ENCODE measurements at places on chromosomes 4 and X. TPM values are rescaled to one million over a fixed set of nuclear protein-coding genes. Genes with fewer than 3 reads are reported as not detected.

DNA sequence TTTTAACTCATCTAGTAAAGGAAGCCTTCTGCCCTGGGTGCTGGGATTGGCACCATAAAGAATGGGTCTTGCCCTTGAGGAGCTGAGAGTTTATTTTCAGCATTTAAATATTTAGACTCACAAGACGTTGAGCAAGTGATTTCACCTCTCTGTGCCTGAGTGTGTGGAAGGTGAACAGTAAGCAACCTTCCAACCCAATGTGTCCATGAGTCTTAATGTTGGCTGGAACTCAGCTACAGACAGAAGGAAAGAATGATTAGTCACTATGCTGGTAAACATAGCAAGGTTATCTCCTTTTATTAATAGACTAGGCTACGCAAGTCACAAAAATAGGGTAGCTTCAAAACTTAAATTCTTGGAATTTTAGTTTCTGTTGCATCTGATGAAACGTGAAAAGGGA is 277.4 kb upstream of the GATB start:
- H3K4me3 ChIP-seq = no peak overlapping the region
- H3K4me1 ChIP-seq = no peaks in the 10 kb centered on the region
- no peak for DNase-seq
- H3K27me3 ChIP-seq = no peaks in the 10 kb centered on the region
- no peaks in the 10 kb centered on the region for H3K36me3 ChIP-seq

DNA sequence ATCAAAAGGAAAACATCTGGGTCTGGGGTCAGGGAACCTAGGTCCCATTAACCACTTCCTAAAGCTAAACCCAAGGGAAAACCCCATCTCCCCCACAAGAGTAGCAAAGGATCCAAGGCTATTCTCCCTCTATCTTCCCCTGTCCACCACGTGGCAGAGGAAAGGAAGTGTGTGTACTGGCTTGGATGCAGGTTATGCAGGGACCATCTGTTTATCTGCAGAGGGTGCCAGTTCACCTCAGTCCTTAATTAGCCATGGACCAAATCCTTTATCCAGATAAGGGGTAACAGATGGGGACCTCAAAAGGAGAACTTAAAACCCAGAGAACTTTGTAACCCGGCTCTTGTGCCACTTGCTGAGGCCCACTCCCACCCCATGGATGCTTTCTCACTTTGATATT is 135.3 kb downstream of the ZNF518B start:
- H3K27me3 ChIP-seq = no peaks in the 10 kb centered on the region
- H3K4me3 ChIP-seq = no peak overlapping the region

Gene FAM184B
- total RNA-seq = 0.76 TPM

DNA sequence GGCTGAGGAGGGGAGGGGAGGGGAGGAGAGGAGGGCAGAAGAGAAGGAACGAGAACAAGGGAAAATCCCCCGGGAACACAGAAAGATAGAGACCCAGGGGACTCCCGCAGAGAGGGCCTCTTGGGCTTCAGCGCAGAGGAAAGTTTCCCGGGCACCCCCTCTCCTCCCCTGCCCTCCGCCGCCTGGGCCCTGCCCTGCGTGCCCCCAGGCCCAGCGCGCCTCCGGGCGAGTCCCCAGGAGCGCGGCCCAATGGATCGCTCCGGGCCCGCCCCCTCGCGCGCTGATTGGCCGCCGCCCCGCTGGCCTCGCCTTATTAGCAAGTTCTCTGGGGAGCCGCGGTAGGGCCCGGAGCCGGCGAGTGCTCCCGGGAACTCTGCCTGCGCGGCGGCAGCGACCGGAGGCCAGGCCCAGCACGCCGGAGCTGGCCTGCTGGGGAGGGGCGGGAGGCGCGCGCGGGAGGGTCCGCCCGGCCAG is at the start of gene MSX1:
TSS of gene MSX1 (plus strand) at position 341 of the 474 bp plus-strand sequence. CDS start 235 bp downstream, outside the sequence.
- peaks cover 22% of the 10 kb centered on the region for H3K4me1 ChIP-seq
- H3K27me3 ChIP-seq = peaks cover 75% of the 10 kb centered on the region
- peak within 1 kb of the TSS; percentile 23 for H3K27ac ChIP-seq
- no peaks in the 10 kb centered on the region for H3K36me3 ChIP-seq
- H3K4me3 ChIP-seq = peak within 1 kb of the TSS; percentile 75

Gene SHOX
- not detected for total RNA-seq

DNA sequence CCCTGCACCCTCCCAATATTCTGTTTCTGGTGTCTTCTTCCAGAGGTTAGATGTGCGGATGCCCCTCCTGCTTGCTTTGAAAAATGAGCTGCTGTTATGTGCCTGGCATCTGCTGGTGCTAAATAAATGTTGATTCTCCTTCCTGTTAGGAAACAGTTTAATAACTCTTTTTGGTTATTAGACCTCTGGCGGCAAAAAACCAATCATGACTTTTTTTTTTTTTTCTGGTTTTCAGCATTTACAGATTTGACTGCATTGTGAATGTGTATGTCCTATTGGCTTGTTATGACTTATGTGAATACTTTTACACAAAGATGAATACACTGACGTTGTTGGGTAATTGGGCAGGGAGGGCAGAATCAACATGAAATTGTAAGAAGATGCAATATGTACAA is 13.6 kb upstream of the TMEM156 start:
- peaks cover 17% of the 10 kb centered on the region for H3K4me1 ChIP-seq
- H3K27ac ChIP-seq = peak overlapping the region; percentile 92
- DNase-seq = no peak
- no peaks in the 10 kb centered on the region for H3K27me3 ChIP-seq

Gene ETDB
- total RNA-seq = not detected

DNA sequence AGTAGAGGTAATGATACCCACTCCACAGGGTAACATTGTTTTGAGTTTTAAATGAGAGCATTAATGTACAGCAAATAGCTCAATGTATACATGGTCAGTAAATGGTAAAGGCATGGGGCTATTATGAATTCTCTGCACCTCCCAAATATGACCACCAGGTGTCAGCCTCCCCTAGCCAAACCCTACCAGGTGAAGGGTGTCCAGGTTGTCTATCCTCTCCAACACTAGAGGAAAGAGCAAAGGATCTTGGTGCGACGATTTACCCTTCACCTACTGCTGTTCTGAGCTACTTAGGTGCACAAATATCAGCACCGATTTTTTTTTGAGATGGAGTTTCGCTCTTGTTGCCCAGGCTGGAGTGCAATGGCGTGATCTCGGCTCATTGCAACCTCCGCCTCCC is 26.5 kb upstream of the XIAP start:
- H3K4me1 ChIP-seq = no peaks in the 10 kb centered on the region
- no peak overlapping the region for H3K4me3 ChIP-seq
- H3K36me3 ChIP-seq = no peaks in the 10 kb centered on the region
- no peak overlapping the region for H3K27ac ChIP-seq

All from esophagus squamous epithelium (tissue), 5 donors.